ENCODE measurements at places on chromosomes 5 and 9.

DNA sequence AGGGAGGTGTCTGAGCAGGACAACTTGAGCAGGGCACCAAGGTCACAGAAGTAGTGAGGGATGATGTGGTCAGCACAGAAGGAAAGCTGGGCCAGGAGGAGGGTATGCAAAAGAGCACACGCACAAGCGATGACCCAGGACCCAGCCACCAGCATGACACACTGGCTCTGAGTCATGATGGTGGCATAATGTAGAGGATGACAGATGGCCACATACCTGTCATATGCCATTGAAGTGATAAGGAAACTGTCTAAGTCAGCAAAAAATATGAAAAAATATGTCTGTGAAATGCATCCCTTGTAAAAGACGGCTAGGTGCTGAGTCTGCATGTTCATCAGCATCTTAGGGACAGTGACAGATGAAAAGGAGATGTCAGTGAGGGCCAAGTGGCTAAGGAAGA, 380 bp downstream of the OR1J1 start:
- no peak for DNase-seq

DNA sequence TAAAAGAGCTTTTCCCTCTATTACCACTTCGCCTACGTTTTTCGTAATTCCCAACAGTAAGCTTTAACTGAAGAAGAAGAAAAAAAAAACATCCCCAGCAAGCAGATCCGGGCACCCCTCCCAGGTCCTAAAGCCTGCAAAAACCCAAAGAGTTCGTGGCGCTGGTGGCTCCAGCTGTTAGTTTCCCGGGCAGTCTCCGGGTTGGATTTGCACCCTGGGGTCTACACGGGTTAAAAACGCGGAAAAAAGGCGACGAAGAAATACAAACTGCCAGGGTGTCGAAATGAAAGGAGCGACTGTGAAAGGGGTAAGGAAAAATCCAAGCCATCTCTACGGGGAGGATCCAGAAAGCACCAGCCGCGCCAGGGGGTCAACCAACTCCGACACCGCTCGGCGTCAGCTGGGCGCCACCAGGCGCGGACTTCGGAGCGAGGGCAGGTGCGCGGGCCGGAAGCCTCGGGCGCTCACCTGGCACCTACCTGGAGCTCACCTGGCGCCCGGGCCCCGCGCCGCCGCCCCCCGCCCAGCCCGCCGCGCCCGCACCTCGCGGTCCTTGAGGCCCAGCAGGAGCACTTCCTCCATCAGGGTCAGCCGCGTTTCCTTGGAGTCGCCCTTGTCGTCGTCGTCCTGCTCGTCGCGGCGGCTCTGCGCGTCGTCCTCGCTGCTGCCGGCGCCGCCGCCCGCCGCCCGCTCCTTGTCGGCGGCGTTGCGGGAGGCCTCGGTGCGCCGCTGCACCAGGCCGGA, 680 bp downstream of the GOLPH3 start:
- DNase-seq = peak; percentile 82

DNA sequence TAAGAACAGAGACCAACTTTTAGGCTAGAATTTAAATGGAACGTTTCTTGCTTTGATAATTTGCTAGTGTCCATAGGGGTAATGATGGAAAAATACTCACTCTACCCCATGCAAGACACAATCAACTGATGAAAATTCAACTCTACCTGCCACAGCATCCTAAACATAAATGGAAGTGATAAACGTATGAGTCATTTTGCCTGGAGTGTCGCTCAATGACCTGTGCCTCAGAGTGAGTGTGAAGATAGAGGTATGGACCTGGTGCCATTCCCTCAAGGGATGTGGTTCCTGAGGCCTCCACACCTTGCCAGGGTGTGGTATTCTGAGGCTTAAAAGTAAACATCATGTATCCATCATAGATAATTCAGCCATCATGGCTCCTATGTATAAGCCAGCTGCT, 14.0 kb downstream of the ARL14EPL start:
- no peak for DNase-seq

GRCh38 chr9:16930578-16930977, 60.1 kb upstream of the BNC2 start:
- no peak for DNase-seq

GRCh38 chr9:134629061-134629585, 12.5 kb upstream of the COL5A1 start:
- no peak for DNase-seq

- DNase-seq = no peak
Observed at GRCh38 chr5:109309326-109310063, 100.3 kb downstream of the PJA2 start.

DNA sequence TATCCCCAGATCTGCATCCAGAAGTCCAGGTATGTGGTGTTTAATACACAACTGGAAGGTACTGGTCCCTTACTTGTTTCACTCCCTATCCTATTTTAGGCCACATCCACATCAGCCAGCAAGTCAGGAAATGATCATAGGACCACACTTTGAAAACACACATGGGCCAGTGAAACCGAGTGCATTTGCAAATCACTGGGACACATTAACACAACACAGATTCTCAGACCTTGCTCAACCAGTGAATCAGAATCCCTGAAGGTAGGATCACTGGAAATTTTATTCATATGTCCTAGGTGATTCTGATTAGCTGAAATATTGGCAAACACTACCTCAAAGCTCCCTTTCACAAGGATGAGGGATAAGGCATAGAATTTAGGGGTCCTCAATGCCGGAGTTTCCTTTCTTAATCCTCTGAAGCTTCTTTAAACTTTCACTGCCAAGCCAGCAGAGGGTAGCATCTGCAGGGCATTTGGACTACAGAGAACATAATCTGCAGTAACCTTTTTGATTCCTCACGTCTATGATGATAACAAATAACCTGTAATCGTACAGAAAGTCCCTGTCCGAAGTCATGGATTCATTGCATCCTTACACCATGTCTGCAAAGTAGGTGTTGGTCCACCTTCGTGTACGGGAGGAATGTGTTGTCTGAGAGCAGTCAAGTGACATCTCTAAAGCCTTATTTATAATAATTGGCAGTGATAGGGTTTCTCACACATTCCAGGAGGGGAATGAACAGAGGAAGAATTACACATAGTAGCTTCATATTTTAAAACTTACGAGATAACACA, 11.0 kb upstream of the ABLIM3 start:
- no peak for DNase-seq

GRCh38 chr5:132429463-132430440, 60.2 kb downstream of the SLC22A5 start:
- DNase-seq = no peak

DNA sequence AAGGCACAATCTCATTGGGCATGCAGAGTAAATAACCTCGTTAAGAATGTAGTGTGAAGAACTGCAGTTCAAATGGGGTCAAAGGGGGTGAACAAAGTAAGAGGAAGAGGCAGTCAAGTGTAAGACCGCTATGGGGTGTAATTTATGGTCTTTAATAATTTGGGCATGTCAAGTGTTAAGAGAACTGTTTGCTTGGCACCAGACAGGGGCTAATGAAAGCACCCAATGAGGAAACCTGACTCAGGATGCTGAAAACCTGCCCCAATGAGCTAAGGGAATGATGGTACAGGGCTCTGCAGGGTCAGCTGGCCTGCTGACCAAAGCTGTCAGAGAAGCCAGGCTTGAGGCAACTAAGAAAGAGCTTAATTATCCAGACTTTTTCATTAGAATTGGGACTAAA, 368.1 kb downstream of the DTWD2 start:
- DNase-seq = no peak

GRCh38 chr5:102937894-102938293, 182.0 kb downstream of the GIN1 start:
- DNase-seq = no peak

DNA sequence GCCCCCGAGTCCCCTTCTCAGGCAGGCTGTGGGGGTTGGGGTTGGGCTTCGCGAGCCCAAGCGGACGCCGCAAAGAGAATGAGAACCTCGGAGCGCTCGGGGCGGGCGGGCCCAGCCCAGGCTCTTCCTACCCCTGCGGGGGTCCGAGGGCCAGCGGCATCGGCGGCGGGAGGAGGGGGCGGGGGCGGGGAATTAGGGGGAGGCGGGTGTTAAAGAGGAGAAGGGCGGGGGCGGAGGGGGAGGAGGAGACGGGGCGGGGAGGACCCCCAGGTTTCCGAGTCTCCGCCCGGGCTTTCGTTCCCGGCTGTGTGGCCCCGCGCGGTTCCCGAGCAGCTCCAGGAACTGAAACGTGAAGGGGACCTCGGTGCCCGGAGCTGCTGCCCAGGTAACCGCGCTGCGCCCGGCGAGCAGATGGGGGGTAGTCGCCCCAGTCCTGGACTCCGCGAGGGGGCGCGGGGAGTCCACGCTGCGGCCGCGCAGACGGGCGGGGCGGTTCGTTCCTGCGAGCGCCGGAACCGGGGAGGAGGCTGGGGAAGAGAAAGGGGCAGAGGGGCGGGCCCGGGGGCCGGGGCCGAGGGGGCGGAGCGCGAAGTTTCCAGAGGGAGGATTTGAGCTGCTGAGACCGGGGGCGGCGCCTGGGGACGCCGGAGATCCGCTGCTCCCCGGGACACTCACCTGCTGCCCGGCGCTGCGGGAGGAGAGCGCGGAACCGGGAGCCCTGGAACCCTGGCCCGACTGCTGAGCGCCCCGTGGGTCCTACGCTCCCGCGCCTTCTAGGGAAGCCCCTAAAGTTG, 38.4 kb upstream of the PLEKHG4B start:
- peak; percentile 58 for DNase-seq

- no peak for DNase-seq
Observed at GRCh38 chr9:112059145-112059965, 115.7 kb downstream of the SUSD1 start.

DNA sequence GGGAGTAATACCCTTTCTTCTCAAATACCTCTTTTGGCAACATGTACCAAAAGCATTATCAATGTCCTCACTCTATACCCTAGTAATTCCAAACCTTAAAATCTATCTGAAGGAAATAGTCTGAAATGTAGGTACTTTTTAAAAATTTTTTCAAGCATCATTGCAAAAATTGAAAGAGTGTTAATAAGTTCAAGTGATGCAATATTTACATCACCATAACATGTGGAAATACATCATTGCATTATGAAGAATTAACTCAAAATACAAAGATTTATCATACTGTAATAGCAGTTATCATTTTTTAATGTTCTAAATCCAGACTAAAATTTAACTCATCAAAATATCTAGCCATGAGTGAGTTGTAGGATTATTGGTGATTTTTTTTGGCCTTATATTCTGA, 123.1 kb downstream of the DENND1A start:
- no peak for DNase-seq

- DNase-seq = peak; percentile 25
Observed at GRCh38 chr5:35228310-35228709, 2.0 kb downstream of the PRLR start.

DNA sequence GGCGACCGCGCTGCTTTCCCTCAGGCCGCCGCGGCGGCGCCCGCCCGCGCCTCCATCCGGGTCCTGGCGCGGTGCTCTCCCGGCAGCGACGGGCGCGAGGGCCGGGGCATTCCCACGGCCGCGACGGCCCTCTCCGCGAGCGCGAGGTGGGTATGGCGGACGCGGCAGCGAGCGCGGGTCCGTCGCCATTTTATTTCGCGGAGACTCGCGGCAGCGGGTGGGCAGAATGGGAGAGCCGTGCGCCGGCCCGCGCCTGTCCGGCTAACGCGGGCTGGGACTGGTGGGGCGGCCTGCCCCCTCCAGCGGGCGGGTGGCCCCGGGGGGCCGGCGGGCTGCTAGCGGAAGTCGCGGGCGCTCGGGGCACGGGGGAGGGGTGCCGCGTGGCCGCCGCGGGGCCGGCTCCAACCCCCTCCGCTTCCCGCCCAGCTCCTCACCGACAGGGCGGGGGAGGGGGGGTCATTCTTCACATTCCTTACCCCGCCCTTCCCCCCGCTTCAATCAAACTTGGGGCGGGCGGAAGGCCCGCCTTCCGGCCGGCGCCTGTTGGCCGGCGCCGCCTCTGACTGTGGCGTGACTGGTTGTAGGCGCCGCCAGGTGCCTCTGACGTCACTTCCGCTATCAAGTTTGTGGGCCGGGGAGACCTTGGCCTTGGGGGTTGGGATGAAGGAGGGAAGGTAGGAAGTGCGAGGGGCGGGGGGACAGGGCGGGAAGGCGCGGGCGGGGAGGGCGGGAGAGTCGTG, 82.1 kb downstream of the PTPDC1 start:
- peak; percentile 89 for DNase-seq

- no peak for DNase-seq
Observed at GRCh38 chr9:77374266-77374665, 196.9 kb downstream of the VPS13A start.

- peak; percentile 78 for DNase-seq
Observed at GRCh38 chr9:68705531-68706362, 707 bp downstream of the PIP5K1B start.

GRCh38 chr9:20358207-20358606, 264.1 kb downstream of the MLLT3 start:
- no peak for DNase-seq

All from right kidney (tissue), 9 donors.